Stimulated activated CD8-positive, alpha-beta memory T cell treated with anti-CD3 and anti-CD28 coated beads, Interleukin-7, amount 100 ng/mL, for 1 hour (primary cell): ENCODE measurements at places on chromosomes 12 and 14.

DNA sequence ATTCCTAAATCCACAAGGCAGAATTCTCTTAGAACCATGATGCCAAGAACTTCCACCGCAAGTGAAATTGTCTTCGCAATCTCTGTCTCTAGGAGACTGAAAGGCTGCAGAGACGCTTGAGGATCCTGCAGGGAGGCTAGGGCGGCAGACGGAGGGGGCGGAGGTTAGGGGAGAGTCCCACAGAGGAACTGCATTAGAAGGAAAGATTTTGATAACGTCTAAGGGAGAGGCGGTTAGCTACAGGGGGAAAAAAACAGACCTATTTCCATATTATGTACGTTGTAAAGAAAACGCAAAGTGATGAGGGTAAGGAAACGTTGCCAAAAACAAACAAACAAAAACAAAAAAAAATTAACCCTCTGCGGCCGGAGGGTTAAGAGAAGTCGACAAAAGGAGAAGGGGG is 595 bp downstream of the KLHL28 start:
- DNase-seq, result no peak

DNA sequence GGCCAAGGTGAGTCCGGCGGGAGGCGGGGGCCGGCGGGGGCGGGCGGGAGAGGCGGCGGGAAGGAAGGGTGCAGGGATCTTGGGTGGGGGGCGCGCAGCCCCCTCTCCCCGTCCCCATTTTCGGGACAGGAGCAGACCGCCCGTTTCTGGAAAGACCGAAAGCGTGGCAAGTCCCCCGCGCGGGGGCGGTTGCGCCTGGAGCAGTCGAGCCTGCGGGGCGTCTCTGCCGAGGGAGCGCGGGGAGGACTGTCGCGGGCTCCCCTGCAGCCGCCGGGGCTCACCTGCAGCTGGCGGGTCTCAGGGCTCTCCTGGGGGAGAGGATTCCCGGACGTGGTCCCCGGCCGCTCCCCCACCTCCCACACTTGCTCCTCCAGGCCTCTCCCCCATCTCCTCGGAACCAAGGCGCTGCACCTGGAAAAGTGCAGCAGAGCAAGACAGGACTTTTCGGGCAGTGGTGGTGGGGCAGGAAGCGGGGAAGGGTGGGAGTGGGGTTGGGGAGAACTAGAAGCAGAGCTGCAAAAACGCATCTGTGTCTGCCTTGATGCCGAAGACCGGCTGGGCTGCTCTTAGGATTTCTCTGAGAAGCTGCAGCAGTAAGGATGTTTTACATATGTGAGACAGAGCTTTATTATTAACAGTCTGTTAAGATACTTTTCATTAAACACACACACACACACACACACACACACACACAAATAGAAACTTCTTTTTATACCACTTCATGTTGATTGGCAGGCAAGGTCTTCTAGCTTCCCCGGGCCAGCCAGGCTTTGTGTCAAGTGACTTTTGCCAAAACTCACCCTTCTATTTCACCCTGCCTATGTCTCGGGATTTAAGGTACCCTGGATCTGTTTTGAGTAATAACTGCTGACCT is 677 bp downstream of the C12orf75 start:
- no peak for DNase-seq

DNA sequence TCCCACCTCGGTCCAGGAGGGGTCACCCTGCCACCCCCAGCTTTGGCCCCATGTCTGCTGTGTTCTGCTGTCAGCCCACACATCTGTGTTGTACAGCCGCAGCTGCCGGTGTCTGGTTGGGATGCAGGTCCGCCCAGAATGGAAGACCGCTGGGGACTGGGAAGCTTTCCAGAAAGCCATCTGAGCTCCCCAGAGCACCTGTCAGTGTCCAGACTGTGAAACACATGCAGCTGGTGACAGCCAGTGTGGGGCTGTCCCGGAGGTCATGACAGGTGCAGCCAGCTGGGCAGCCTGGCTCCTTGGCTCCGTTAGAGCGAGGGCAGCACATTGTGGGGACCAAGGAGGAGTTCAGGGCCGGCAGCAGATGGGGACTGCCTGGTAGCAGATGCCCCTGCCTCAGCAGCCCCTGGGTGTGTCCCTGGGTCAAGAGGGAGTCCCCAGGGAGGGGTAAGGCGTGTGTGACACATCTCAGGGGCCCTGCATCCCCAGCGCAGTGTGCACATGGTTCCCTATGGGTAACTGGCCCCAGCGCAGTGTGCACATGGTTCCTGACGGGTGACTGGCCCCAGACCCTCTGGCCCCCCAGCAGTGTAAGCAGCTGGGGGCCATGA is 16.4 kb downstream of the CEP170B start:
- no peak for DNase-seq

DNA sequence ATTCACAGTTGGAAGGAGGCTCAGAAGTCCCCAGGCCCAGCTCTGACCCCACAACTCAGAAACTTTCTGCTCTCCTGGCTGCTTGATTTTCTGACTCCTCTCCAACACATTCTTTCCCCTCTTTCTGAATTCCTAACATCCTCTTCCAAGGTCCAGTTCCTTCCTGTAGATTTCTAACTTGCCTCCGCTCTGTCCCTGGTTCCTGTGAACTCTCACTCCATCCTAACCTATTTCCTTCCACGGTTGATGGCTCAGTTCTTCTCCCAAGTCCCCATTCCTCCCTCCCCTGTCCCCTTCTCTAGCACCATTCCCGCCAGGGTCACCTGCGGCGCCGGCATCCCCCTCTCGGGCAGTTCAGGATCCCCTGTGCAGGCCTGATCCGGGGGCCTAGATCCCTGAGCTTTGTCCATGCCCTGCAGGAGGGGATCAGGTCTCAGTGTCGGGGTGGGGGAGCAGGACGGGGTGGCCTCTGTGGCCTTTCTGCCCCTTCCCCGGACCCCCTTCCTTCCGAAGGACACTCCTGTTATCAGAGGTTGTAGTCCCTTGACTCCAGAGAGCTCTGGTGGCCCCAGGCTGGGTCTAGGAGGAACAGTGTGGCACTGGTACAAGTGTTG is 6.0 kb upstream of the SLC22A17 start:
- no peak for DNase-seq

- DNase-seq, result no peak
Observed at GRCh38 chr12:109650808-109651207, 62.8 kb upstream of the FAM222A start.

GRCh38 chr12:51056242-51056641 is 8.1 kb downstream of the LETMD1 start:
- DNase-seq, result no peak

GRCh38 chr12:124008595-124008994 is 35.6 kb downstream of the ZNF664 start:
- no peak for DNase-seq

DNA sequence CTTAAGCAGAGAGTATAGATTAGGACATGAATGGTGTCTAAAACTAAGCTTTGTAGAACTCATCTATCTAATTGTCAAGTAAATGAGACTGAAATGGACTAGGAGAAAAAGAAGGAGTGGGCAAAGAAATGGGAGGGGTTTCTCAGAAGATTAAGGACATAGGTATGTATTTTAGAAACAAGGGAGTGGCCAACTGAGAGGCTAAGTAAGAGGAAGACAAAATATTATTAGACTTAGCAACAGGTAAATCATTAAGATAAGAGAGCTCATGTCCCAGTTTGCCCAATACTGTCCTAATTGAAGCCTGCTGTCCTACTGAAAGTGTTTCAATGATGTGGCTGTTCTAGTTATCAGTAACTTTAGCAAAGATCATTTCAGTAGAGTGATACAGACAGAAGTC is 171.4 kb downstream of the KITLG start:
- no peak for DNase-seq

DNA sequence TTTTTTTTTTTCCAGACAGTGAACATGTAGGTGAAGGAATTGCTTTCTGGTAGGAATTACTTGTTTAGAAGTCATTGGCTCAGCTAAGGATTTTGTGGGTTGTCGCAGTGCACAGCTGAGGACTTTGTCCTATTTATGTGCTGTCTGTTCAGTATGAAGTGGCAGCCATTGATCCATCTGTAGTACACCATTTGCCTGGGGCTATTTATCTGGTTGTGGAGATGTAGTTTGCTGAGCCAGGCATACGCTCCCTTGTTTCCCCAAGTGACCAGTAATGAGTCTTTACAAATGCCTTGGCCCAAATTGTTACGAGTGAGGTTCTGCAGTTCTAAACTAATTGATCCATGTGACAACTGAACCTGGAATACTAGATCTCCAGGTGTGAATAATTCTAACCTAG is 140.1 kb downstream of the NRXN3 start:
- DNase-seq, result no peak

GRCh38 chr12:40469736-40470135 is 222.5 kb upstream of the CNTN1 start:
- no peak for DNase-seq
